ENCODE measurements at places on chromosomes 16 and 17.
A peak's percentile ranks its signal among the peaks of the same experiment; 100 is the strongest.

- peak; percentile 28 for DNase-seq
These were observed 2.1 kb upstream of the C1QL1 start for GRCh38 chr17:44970136-44970741.

- no peak for DNase-seq
These were observed 29.9 kb downstream of the PEMT start for GRCh38 chr17:17561408-17562145.

GRCh38 chr17:39651923-39652586, 13.1 kb upstream of the TCAP start:
- DNase-seq = no peak

DNA sequence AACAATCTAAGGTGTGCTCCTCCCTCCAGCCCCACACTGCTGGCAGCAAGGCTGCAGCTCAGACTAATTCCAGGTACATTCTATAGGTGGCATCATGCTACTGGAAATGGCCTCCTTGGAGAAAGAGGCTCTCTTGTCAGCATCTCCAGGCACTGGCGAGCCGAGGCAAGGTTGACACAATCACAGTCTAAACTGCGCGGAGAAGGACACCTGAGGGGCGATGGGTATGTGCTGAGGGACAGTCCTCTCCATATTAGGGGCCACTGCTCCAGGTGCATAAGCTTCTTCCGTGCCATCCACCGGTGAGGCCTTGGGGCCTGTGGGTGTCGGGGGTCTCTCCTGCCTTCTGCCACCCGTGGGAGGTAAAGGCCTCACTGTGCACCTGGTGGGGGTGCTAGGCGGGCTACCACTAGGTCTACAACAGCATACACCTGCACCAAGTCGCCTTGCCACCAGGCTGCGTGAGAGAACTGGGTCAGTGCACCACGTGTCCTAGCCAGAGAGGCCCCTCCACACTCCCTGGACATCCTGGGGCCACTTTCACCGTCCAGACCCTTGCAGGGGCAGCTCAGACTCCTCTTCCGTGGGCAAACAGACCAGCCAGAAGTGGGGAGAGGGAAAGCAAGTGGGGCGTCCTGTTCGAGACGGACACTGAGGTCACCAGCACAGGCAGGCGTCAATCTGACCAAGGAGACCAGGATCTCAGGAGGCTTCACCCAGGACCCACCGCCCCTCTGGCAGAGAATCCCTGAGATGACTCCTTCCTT, 12.1 kb upstream of the CBX8 start:
- DNase-seq = no peak

DNA sequence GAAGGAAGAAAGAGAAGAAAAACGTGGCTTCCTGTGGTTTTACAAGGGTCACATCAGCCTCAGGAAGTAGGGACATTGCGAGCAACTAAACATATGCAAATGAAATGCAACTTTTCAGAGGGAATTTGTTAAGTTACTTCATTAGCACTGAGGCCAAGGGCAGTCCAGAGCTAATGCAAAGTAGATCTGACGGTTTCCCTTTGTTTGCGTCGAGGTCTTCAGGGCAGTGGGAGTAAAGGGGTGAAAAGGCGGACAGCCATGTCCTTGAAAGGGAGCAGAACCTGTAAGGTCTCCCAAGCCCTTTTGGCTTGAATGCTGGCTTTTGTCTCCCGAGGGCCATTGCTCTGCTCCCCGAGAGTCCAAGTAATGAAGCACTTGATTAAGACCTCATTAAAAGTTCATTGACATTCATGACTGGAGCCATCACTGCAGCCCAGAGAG, 85.0 kb downstream of the PMP22 start:
- DNase-seq = no peak

- peak; percentile 32 for DNase-seq
These were observed 733 bp downstream of the CHRNB1 start for GRCh38 chr17:7445619-7445968.

DNA sequence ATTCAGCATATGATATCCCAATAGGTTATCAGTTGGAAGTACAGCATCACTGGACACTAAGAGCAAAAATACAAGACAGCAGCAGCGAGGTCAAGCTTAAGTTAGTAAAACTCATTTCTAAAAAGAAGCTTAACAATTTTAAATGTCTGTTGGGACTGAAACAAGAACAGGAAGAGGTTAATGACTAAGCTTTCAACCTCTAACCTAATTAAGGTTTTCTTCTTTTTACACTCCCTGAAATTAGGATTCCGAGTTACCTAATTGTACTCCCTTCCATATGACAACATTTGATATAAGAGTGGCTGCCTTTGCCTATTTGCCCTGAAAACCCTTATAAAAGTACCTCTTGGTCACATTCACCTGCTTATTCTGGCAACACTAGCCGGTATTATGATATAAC, 34.3 kb downstream of the CPSF4L start:
- DNase-seq = no peak

DNA sequence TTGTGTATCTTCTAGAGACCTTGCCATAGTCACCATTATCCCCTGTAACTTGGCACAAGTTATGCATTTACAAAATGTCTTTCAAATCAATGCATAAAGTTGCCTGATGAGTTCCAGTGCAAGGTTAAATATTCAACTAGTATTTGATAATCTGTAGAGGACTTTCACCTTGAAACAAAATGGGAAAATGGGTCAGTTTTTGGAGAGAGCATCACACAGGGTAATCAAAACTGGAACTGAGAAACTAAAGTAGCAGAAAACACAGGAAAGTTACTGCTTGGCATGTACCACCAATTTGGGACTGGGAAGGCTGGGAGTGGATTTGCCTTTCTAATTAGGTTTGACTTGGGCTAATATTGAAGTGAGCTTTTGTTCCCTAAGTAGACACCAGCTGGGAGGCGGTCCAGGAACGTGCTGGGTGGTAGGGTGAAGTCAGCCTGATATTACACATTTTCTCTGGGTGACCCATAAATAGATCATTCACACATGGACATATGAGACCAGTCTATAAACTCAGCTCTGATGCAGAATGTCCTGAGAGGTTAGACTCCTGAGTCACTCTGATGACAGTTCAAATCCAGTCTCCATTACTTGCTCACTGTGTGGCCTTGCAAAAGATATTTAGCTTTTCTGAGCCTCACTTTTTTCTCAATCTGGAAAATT, 152.3 kb downstream of the PCTP start:
- DNase-seq = no peak

- peak; percentile 86 for DNase-seq
These were observed 22.1 kb downstream of the COX4I1 start for GRCh38 chr16:85821390-85822135.

- DNase-seq = no peak
These were observed 1.0 kb upstream of the ALG1 start for GRCh38 chr16:5070431-5071186.

DNA sequence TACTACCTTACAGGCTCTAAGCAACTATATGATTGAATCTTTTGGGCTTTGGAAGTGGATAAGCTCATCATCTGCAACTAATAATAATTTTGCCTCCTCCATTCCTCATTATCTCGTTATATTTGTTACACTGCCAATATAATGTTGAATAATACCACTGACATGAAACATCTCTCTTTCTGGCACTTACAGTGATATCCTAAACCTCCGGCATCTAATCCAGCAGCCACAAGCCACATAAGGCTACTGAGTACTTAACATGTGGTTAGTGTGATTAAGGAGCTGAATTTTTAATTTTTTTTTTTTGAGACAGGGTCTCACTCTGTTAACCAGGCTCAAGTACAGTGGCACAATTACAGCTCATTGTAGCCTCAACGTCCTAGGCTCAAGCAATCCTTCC, 9.6 kb downstream of the CDC42EP4 start:
- DNase-seq = no peak

GRCh38 chr17:14297161-14297851, 3.6 kb upstream of the HS3ST3B1 start:
- DNase-seq = peak; percentile 56

GRCh38 chr17:78790552-78790951, 8.5 kb upstream of the CYTH1 start:
- DNase-seq = no peak

DNA sequence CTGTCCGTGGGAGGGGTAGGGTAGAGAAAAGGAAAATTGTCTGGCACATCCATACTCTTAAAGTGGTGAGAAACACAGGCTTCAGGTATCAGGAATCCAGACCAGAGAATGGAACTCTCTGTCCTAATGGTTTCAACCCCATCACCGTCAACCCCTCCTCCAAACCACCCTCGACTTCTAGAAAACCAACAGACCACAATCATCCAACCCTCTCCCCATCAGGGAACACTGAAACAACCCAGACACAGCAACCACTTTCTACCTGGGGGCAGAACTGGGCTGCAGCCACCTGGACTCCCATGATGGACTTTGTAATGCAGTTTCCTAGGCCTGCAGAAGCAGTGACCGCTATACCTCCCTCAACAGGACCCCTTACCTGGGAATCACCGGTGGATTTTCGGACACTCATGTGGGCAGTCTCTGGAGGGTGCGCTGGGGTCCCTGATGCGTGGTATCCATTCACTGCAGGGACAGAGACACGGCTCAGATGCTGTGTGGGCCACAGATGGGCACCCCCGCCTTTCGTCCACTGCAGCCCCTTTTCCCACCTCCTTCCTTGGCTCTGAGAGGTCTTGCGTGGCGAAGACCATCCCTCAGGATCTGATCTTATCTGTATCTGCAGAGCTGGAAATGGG, 64.3 kb upstream of the RCVRN start:
- DNase-seq = no peak

DNA sequence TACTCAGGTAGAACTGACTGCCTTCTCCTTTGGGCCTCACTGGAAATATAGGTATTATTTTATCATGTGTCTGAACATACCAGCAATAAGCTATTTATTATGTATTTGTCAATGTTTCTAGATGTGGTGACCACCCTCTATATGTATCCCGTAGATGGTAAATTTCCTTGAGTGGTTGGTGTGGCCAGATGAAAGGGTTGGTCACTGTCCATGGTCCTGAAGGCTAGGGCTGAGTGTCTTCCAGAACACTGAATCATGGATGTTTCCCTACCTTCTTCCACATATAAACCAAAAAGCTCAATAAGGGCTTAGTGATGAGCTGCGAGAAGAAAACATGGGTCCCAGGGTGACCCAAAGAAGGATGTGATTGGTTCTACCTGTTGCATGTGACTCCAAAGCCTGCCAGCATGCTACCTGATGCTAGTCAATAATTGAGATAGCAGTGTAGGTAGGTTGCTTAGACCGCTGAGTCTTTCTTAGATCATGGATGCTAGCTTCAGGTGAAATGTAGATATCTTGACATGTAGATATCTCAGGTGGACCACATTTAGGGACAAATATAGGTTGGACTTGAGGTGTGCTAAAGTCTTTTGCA, 150.3 kb downstream of the ASIC2 start:
- DNase-seq = peak; percentile 10

DNA sequence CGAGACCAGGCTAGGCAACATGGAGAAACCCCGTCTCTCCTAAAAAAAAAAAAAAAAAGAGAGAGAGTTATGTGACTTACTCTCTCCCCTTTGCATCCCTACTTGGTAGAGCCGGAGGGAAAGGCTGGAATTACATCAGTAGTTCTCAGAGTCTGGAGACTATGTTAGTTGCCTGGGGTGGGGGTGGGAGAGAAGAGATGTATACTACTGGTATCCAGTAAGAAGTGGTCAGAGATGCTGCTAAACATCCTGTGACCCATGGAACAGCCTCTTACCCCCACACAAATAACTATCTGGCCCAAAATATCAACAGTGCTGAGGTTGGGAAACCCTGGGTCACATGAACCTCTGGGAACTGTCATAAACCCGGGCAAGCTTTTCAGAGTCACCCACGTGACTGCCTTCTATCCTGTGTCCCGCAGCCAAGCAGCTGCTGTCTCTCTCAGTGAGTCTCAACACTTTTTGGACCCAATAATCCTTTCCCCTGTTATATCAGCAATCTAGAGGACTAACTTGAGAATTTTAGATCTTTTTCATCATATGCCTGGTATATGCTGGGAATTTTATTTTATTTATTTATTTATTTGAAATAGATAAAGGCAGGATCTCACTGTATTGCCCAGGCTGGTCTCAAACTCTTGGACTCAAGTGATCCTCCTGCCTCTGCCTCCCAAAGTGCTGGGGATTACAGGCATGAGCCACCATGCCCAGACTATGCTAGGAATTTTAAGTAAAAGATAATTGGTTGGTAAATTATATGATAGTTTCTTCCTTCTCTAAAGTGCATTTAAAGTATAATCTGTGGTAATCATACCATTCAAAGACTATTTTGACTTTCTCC, 8.7 kb downstream of the EIF1 start:
- peak; percentile 60 for DNase-seq

- DNase-seq = no peak
These were observed 10.8 kb upstream of the G6PC1 start for GRCh38 chr17:42889809-42890208.

DNA sequence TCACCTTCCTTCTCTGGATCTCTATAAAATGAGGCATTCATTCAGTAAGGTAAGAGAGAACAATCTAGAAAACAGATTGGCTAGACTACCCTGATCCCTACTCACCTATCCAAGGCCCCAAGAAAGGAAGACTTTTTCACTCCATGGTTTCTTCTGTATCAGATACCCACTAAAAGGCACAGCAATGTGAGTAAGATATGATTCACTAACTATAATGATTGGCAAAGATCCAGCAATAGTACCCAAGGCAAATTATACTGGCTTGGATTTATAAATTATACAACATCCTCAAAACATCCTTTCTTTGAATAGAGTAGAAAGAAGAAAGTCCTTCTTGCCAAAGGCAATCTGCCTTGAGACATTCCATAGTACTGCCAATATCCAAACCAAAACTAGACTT, 1432.0 kb upstream of the GOT2 start:
- no peak for DNase-seq

GRCh38 chr16:10688291-10688690, 6.4 kb downstream of the TEKT5 start:
- DNase-seq = no peak

DNA sequence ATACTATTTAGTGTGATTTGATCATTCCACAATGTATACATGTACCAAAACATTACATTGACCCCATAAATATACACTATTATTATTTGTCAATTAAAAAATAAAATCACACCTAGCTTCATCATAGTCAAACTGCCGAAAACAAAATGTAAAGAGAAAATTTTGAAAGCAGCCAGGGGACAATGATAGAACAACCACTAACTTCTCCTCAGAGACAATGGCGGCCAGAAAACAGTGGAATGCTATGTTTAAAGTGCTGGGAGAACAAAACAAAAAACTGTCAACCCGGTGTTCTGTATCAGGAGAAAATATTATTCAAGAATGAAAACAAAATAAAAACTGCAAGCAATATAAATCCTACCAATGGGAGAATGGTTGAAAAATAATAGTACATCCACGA, 63.2 kb downstream of the METRNL start:
- no peak for DNase-seq

DNA sequence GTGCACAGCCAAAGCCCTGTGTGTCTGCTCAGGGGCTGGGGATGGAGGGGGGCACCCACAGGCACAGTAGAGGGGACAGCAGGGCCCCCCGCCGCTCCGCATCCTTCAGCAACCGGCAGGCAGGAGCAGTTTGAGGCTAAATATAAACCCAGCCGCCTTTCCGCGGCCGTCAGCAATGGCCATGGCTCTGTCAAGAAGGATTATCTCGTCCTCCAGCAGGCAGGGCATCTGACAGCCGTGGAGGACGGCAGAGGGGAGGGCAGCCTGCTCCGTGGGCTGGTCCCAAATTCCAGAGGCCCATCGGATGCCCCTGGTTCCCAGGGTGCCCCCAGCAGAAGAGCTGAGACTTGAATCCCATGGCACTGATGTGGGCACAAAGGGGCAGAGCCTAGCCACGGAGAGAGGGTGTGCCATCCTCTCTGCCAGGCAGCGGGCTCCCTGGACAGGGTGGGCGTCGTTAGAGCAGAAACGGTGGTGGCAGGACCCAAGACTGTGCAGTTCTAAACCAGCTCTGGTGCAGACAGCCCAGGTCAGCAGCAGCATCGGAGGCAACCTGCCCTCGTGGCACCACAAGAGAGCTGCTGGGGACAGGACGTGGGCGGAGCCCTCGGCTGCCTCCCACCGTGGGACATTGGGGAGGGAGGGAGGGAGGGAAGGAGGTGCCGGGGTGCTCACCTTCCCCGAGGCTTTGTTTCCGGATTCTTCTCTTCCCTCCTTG, 198.8 kb upstream of the CIBAR2 start:
- no peak for DNase-seq
